ENCODE measurements at places on chromosomes 3 and 15.

GRCh38 chr3:193842832-193843473, 249.9 kb downstream of the OPA1 start:
- no peak for DNase-seq

DNA sequence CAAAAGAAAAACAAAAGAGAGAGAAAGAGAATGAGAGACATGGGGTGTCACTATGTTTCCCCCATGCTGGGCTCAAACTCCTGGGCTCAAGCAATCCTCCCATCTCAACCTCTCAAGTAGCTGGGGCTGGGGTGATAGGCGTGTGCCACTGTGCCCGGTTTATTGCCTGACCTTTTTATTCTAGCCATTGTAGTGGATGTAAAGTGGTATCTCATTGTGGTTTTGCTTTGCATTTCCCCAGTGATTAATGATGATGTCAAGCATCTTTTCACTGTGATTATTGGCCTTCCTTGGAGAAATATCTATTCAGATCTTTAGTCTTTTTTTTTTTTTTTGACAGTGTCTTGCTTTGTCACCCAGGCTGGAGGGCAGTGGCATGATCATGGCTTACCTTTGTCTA, 37.7 kb upstream of the GK5 start:
- no peak for DNase-seq

GRCh38 chr3:28316226-28316625, 32.3 kb upstream of the ZCWPW2 start:
- DNase-seq: no peak

GRCh38 chr3:54874816-54875556, 52.9 kb downstream of the LRTM1 start:
- DNase-seq: peak; percentile 28

DNA sequence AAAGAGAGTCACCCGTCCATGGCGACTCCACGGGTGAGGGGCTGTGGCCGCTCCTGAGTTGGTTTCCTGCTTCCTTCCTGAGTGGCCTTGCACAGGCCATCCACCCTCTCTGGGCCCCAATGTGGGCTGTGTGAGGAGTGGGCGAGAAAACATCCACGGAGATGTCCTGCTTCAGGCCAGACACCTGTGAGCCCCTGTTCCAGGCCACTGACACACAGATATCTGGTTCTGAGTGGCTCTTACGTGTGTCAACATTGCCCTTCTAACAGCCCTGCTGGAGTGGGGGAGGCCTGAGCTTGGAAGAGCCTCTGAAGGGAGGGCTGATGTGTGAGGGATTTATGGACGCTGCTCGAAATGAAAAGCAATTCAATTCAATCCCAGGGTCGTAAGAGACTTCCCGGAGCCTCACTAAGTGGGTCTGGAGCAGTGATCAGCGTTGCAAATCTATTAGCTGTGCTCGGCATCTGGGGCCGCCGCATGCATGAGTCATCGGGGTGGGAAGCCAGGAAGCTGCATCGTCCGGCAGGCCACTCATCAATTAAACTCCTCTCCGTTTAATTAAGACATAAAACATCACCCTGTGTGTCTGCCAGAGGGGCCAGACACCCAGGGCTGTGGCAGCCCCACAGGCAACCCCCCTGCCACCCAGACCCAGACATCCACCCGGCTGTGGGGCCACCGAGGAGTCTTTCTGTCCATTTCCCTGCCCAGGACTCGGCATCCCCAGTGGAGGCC, 20.0 kb upstream of the PRR23E start:
- DNase-seq: peak; percentile 74

DNA sequence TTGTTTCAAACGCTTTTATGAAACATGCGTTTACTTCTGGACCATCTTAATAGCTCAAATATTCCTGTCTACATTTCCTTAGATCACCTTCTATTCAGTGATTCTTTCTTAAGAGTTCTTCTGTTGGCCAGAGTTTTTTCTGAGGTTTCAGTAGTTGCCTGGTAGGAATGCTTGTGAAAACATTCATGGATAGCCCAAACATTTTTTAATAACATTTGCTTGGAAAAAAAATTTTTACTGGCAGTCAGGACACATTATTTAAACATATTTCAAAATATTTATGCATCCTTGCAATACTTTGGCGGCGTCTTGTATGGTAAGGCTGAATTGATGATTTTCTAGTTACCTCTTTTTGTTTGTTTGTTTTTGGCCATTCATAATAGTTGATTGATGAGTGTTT, 47.4 kb upstream of the ZBTB20 start:
- peak; percentile 69 for DNase-seq

- DNase-seq: no peak
Measured at GRCh38 chr3:49035281-49035680, 6.1 kb upstream of the IMPDH2 start.

DNA sequence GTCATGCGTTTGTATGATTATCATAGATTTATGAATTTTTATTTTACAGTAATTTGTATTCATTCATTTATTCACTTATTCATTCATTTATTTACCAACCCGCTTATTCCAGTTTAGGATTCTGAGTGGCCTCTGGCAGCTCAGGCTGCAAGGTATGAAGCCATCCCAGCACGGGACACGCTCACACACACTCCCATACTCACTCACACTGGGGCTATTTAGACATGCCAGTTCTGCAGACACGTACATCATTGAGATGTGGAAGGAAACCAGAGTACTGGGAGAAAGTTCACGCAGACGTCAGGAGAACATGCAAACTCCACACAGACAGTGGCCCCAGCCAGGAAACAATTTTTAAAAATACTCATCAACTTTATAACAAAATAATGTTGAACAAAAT, 5.1 kb downstream of the CDIN1 start:
- DNase-seq: no peak

GRCh38 chr15:85772668-85773067, 22.1 kb downstream of the KLHL25 start:
- no peak for DNase-seq

DNA sequence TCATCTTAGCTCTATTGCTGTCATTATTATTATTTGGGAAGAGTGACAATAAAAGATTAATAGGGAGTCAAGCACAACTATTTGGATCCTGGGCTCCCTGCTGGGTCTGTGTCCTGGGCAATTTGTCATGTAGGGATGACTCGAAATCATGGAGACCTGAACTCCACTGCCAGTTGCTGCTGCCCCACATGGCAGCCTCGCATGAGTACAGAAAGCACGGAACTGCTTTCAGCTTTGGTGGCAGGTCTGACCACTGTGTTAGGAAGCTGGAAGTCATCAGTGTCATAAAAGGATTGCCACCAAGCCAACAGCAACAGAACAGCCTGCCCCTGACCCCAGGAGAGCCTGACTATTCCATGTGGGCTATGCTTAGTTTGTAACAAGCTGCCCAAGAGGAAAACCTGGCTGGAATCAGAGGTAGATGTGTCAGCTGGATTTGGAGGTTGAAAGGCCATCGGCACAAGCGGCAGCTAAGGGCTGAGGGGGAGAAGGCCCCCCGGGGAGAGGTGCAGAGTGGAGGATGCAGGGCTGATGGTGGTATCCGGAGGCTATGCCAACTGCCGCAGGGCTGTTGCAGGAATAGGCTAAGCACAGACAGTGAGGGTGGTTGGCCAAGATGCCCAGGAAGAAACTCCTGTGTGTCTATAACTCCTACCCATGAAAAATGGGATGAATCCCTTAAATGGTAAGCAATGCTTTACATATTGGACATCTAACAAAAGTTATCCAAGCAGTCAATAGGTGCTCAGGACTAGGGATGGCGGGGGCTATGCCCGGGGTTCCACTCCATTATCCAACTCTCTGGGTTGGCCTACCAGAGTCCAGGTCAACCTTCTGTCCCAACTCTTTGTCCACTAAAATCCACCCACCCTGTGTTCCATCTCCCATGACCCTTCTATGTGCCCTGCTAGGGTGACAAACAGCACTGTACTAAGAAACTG, 291.6 kb downstream of the ADAMTS17 start:
- no peak for DNase-seq

DNA sequence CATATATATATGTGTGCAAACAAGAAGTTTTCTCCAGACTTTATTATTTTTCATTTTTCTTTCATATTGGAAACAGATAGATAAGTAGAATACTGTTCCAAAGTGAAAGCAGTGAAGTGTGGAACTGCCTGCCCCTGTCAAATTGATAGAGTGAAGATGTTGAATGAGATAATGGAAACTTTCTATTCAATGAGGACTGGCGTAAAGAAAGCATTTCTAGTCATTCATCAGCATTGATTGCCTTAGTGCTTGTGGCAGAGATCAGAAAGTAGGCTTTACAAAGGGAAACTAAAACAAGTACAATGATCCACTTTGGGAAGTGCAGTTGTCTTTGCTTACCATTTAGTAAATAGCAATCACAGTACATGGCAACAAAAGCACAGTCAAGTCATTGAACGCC, 300.0 kb downstream of the CADM2 start:
- no peak for DNase-seq

DNA sequence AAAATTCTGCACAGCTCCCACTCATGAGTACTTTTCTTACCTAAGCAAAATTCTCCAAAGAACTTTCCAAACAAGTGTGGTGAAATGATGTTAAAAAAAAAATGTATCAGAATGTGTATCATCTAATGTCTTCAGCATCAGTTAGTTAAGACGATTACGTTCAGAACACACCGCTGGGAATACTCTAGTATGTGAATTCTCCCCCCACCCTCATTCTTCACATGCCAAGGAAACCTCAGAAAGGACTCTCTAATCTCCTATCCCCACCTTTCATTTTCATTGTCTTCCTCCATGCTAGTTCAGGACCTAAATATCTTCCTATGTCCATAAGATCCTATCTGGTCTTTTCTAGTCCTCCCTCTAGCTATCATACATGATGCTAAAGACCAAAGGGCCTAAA, 457.4 kb downstream of the SHQ1 start:
- peak; percentile 66 for DNase-seq

- DNase-seq: peak; percentile 58
Measured at GRCh38 chr3:143171141-143171980, 51.8 kb downstream of the CHST2 start.

GRCh38 chr15:85547386-85547785, 167.0 kb downstream of the AKAP13 start:
- DNase-seq: no peak

GRCh38 chr3:177257006-177257405, 59.7 kb upstream of the TBL1XR1 start:
- peak; percentile 27 for DNase-seq

DNA sequence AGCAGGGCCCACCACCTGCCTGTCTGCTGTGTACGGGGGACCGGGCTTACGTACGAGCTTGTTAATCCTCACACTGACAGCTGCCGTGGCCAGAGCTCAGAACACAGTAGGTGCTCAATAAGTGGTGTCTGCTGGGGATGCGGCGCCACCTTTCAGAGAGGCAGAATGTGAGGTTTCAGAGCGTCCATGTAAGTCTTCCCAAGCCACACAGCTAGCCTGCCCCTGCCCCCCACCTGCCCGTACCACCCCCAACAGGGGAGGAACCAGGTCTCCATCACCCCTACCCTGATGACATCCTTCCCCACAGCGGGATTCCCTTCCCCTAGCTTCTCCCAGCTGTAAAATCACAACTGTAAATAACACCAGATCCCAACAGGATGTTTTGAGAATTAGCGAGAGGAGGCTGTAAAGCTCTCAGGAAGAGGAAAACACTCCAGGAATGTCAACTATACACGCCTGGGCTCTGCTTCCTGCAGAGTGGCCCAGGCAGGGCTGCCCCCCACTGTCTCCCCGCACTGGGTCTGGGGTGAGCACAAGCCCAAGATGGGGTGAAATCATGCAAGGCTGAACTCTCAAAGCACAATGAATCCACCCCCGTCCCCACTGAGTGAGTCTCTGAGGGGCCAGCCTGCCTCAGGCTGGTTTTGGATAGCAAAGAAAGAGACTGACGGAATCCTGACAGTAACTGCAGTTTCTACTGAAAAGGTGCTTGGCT, 250.1 kb upstream of the LYSMD4 start:
- peak; percentile 51 for DNase-seq

GRCh38 chr15:90681480-90681879, 35.7 kb upstream of the BLM start:
- peak; percentile 72 for DNase-seq

DNA sequence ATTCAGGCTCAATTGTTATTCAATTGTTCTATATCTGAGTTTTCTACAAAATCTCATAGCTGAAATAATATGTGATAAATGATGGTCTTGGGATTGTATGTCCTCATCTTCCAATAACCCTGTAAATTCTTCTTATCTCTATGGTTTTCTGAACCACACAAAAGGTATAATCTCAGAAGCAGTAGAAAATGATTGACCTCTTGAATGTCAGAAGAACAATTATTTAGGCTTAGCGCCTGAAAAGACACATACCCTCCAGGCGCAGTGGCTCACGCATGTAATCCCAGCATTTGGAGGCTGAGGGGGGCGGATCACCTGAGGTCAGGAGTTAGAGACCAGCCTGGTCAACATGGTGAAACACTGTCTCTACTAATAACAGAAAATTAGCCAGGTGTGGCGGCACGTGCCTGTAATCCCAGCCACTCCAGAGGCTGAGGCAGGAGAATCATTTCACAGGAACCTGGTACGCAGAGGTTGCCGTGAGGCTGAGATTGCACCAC, 288.0 kb upstream of the TBC1D5 start:
- no peak for DNase-seq

- DNase-seq: peak; percentile 2
Measured at GRCh38 chr15:28786521-28786920, 61.9 kb downstream of the GOLGA6L7 start.

GRCh38 chr3:63624941-63625560, 27.4 kb upstream of the SNTN start:
- peak; percentile 99 for DNase-seq

DNA sequence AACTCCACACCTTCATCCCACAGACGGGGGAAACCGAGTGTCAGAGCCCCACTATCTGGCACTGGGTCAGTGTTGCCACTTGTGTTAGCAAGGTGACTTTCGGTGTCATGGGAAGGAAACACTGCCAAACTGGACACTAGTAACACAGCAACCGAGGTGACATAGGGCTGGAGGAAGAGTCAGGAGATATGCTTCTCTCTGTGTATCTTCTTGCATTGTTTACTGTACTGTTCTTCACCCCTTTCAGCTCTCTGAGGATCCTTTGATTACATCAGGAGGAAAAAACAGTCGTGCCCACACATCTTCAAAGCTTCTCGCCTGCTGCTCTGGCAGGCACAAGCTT, 109.4 kb upstream of the RAD18 start:
- no peak for DNase-seq

DNA sequence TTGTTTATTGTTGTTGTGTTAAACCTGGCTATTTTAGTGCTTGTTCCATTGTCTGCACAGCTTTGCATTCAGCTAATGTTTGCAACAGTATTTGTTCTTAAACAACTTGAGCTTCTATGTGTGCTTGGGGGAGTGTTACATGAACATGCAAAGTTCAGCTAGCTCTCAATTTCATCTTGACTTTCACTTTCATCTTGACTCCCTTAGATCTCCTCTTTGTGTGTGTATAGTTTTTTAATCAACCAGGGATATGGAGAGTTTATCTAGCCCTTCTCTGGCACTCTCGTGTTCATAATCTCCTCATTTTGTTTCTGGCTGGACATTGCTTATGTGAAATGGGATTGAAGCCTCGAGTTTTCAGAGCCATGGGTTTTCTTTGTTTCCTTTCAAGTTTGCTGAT, 212.4 kb upstream of the ZBTB20 start:
- DNase-seq: peak; percentile 9

GRCh38 chr15:91824256-91824655, 29.3 kb upstream of the SLCO3A1 start:
- no peak for DNase-seq

DNA sequence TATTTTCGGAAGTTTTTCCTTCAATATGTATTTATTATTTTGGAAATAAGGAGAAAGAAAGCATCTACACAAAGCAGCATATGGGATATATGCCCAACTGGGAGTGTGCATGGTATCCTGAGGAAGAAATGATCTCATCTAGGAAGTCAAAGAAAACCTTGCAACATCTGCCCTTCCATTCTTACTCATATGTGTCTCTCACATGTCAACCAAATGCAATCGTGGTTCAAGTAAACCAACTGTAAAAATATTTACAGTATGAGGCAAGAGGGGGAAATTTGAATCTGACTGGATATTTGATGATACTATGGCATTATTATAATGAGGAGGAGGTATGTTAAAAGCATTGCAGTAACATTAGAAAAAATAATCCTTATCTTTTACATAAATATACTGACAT, 3.2 kb upstream of the SCG3 start:
- no peak for DNase-seq

Data from fibroblast of skin of scalp (primary cell).